ENCODE measurements at places on chromosomes 12 and 14.

- DNase-seq = no peak
Observed at GRCh38 chr14:74155749-74156148, 71.0 kb downstream of the LIN52 start.

DNA sequence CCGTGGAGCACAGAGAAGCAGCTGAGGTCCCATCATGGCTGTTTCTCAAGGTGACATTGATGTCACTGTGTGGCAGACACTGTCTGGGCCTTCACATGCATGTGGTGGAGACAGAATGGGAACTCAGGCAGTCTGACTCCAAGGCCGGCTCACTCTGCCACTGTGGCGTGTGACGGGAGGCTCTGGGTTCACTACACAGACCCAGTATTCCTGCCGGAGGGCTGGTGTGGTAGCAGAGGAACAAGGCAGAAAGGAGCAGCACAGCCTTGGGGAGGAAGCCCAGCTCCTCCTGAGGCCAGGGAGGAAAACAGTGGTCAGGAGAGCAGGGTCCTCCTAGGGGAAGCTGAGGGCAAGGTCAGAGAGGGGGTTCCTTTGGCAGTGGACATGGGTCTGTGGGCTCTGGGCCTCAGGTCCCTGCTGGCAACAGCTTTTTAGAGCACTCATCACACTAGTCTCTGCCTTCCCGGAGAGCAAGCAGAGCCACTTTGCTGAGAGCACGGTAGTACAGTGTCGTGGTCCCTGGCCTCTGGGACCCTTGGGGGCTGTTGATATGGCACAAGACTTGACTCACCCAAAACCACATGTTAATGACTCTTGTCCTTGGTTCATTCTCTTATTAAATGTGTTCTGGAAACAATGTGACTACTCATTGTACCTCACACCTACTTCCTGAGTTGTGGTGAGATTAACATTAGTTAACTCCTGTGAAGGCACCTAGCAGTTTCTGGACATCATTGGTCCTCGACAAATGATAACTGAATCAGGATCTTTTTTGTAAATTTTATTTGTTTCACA, 21.3 kb downstream of the DCAF4 start:
- peak; percentile 32 for DNase-seq

DNA sequence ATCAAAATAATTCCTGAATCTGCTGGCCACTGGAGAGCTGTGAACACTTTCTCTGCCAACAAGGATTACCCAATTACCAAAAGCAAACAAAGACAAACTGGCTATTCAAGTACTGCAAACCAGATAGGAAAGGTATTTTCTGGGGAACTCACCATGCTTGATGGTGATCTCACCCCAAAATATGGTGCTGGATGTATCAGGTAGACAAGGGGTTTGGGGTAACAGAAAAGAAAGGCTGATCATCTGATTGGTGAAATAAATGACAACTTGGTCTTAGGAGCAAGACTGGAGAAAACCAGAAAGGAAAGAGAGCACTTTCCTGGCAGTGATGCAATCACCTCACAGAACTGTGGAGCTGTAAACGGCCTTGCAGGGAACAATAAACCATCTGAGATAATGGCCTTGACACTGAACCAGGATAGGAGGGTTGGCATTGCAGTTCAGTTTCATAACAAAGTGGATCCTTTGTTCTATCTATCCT, 31.0 kb upstream of the NPFF start:
- peak; percentile 69 for DNase-seq

DNA sequence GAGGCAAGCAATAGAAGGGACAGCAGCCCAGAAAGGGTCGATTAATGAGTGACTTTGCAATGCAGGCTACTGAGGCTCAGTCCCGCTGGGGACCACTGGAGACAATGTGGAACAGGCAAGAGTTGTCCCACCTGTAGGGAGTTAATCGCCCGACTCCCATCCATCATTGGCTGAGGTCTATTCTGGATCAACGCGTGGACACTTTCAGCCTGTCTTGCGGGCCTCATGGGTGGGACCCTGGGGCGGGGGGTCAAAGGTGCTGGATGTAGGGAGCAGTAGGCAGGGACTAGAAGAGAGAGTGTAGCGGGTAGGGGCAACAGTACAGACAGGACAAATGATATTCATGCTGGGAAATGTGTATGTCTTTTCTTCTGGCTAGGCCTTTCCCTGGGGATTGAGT, 6.1 kb downstream of the IFI27L2 start:
- DNase-seq = no peak

DNA sequence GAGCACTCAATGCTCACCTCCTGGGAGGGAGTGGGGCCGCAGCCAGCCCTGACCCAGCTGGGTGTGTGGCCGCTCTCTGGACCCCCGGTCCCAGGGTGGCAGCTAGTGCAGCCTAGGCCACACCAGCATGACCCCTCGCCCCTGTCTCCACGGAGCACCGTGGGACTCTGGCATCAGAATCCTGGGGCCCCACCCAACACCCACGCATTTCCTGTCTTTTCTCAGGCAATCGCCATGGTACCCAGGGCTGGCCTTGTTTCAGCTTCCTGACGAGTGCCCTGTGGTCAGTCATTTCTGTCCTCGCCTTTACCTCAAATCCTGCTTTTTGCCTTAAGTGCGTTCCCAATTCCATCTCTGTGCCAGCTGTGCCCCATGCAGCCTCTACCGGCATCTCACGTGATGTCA, 15.9 kb downstream of the PACS2 start:
- DNase-seq = no peak
